ENCODE measurements at places on chromosomes 6 and 20.

GRCh38 chr6:105591053-105591452 is 188.2 kb upstream of the PREP start:
- DNase-seq, result peak; percentile 56
- no peaks in the 10 kb centered on the region for H3K27me3 ChIP-seq
- H3K27ac ChIP-seq, result peak overlapping the region; percentile 61
- peaks cover 72% of the 10 kb centered on the region for H3K4me1 ChIP-seq
- peaks cover 18% of the 10 kb centered on the region for H3K36me3 ChIP-seq
- H3K4me3 ChIP-seq, result no peak overlapping the region

- peak; percentile 55 for DNase-seq
- peaks cover 11% of the 10 kb centered on the region for H3K4me1 ChIP-seq
- H3K36me3 ChIP-seq, result no peaks in the 10 kb centered on the region
Observed at GRCh38 chr20:51062065-51062464, 39.2 kb upstream of the KCNG1 start.

GRCh38 chr6:26576929-26577719 is 19.6 kb upstream of the ABT1 start:
- peaks cover 15% of the 10 kb centered on the region for H3K27me3 ChIP-seq
- peaks cover 4% of the 10 kb centered on the region for H3K36me3 ChIP-seq
- peak overlapping the region; percentile 68 for H3K27ac ChIP-seq
- peak overlapping the region; percentile 80 for H3K4me3 ChIP-seq
- DNase-seq, result peak; percentile 78

GRCh38 chr20:37725855-37726254 is 32.0 kb downstream of the CTNNBL1 start:
- H3K4me3 ChIP-seq, result no peak overlapping the region
- no peak for DNase-seq
- peaks cover 1% of the 10 kb centered on the region for H3K4me1 ChIP-seq
- peaks cover 10% of the 10 kb centered on the region for H3K36me3 ChIP-seq
- no peak overlapping the region for H3K27ac ChIP-seq

- no peak overlapping the region for H3K27ac ChIP-seq
- H3K4me3 ChIP-seq, result no peak overlapping the region
- H3K36me3 ChIP-seq, result no peaks in the 10 kb centered on the region
- DNase-seq, result no peak
Observed at GRCh38 chr20:45752746-45753145, 30.6 kb downstream of the SPINT4 start.
